T-cell (primary cell): ENCODE measurements at places on chromosomes 3 and 15. TPM values are rescaled to one million over a fixed set of nuclear protein-coding genes. Genes with fewer than 3 reads are reported as not detected.

GRCh38 chr3:12194669-12195161 is 36.0 kb upstream of the TIMP4 start:
- DNase-seq = no peak

GRCh38 chr15:71141572-71141971 is 26.3 kb downstream of the THSD4 start:
- DNase-seq = no peak

GRCh38 chr15:70245932-70246622 is 148.4 kb upstream of the TLE3 start:
- peak; percentile 36 for DNase-seq

Gene GP9
- total RNA-seq = not detected

DNA sequence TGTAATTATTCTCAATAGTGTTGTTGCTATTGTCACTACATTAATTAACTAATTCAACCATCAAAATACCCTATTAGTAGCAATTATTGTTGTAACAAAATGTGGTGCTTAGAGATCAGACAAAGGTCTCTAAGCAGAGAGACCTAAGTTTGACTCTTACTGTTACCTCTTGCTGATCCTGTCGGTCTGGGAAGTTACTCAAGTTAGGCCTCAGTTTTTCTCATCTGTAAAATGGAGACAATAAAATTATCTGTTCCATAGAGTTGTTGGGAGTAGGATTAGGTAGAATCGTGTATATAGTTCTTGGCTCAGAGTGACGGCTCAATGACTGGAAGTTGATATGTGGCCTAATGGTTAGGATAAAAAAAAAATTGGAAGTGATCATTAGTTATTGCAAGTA is 69.8 kb upstream of the ARL8B start:
- DNase-seq = no peak

Gene PDE12
- 26.7 TPM for total RNA-seq

- DNase-seq = no peak
Measured at GRCh38 chr3:27737091-27737490, 15.0 kb upstream of the EOMES start.
